ENCODE measurements at places on chromosomes 11 and 22.
A peak's percentile ranks its signal among the peaks of the same experiment; 100 is the strongest.

- no peak for DNase-seq
These were observed 28.6 kb downstream of the RIBC2 start for GRCh38 chr22:45442116-45442515.

DNA sequence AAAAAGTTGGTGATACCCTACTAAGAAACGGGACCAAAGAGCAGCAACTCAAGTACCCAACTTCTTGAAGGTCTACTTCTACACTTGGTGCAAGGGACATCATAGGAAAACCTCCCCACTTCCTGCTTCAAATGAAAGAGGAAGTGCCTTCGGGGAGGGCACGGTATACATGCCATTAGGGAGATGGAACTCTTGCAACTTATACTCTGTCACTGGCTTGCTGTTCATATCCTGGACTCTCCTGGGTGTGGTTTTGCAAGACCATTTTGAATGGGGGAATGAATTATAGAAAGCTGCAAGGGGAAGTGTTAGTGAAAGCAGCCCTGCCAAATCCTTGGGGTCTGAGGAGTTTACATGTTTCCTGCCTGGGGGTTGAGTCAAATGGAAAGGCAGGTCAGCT is 41.9 kb downstream of the CSNK2A3 start:
- DNase-seq = no peak

- DNase-seq = no peak
These were observed 20.5 kb upstream of the AMOTL1 start for GRCh38 chr11:94747601-94748041.

GRCh38 chr22:29394931-29395581 is 6.7 kb upstream of the AP1B1 start:
- peak; percentile 75 for DNase-seq

GRCh38 chr11:33234397-33235190 is 22.6 kb upstream of the HIPK3 start:
- DNase-seq = no peak

DNA sequence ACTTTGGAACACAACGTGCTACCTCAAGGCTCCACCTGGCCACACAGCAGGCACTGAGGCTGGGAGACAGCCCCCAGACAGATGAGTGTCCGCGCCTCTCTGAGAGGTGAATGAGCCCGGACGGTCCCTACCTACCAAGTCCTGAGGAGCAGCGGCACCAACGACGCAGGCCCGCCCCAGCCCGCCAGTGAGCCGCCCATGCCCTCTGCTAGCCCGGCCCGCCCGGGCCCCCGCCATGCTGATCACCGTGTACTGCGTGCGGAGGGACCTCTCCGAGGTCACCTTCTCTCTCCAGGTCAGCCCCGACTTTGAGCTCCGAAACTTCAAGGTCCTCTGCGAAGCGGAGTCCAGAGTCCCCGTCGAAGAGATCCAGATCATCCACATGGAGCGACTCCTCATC is at the start of gene DDI1:
DDI1 (plus strand) TSS at position 53 of the 400 bp plus-strand sequence; CDS start at position 236, 183 bp downstream.
- no peak for DNase-seq

DNA sequence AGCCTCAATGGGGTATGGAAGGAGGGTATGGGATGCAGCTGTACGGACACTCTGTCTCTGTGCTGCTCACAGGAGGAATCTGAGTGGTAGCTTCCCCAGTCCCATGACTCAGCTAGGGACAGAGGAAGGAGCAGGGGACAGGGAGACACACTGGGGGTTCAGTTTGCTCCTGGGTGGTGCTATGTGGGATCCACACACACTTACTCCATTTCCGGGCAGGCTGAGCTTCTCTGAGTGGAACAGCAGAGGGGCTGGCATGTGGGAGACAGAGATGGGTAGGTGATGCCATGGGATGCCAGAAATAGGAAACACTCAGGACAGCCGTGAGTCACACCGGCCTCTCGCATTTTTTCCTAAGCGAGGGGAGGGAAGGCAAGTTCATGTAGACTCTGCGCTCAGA is 59.2 kb upstream of the KIRREL3 start:
- no peak for DNase-seq

GRCh38 chr22:29742326-29742725 is 22.5 kb downstream of the CABP7 start:
- no peak for DNase-seq

DNA sequence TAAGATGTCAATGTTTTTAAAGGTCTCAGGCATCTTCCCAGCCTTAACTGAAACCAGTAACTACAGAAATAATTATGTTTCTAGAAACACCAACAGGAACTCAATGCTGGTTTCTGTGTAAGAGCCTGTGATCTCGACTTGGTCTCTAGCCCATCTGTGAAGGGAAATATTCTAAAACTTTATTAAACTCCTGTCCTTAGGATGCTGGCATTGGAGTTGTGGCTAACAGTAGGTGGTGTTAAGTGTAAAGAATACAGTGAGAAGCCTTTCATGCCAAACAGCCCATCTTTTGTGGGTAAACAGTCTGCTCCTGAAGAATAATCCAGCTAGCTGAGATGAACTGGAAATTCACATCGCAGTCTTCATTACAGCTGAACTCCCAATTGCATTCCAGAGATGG is 133.2 kb downstream of the ADAMTS15 start:
- DNase-seq = no peak

DNA sequence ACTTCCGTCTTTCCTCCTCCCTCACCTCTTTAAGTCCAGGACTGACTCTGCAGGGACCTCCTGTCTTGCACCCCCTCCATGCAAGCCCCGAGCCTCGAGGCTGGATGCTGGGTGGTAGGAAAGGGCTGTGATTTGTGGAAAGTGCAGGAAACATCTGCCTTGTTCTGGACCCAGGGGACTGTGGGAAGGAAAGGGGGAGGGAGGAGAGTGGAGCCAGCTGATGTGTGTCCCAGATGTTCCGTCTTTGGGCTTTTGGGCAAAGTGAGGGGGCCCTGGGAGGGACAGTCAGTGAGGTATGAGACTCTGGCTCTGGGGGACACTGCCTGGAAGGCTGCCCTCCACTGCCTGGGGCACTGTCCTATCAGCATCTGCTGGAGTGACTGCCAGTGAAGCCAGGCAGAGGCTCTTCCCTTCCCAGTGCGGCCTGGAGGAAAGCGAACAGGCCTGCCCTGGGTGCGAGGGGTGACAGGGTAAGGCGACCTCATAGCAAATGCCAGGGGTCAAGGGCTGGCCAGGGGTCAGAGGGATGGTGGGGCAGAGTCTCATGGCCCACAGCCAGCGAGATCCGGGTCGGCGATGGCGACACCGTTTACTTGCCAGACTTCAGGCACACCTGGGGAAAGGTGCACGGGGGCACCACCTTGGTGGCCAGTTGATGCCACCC is 1.7 kb downstream of the MRGPRD start:
- DNase-seq = no peak

DNA sequence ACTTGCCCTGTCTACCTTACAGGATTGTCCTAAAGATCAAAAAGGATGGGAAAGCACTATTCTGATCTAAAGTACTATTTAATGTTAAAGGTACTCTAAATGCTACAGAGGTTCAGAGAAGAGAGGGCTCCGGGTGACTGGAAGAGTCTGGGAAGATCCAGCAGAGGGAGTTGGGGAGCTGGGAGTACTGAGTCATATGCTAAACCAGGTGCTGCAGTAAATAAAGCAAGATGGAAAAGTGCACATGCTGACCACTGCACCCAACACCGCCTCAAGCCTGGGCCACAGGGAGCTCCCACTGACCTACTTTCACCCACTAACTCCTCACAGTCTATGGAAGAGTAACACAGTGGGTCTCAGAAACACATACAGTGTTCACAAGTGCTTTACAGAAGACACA is 49.3 kb downstream of the WT1 start:
- peak; percentile 21 for DNase-seq

GRCh38 chr11:45146072-45147016 is at the start of gene PRDM11:
PRDM11 (plus strand) TSS chr11:45146639; CDS start chr11:45181767, 35,128 bp downstream.
- peak; percentile 65 for DNase-seq

- DNase-seq = peak; percentile 38
These were observed at the start of gene RAB38 for GRCh38 chr11:88174709-88175568. RAB38 (minus strand) TSS chr11:88175443; CDS start chr11:88175384, 59 bp downstream.

GRCh38 chr11:47955061-47955755 is 25.2 kb upstream of the PTPRJ start:
- DNase-seq = no peak

DNA sequence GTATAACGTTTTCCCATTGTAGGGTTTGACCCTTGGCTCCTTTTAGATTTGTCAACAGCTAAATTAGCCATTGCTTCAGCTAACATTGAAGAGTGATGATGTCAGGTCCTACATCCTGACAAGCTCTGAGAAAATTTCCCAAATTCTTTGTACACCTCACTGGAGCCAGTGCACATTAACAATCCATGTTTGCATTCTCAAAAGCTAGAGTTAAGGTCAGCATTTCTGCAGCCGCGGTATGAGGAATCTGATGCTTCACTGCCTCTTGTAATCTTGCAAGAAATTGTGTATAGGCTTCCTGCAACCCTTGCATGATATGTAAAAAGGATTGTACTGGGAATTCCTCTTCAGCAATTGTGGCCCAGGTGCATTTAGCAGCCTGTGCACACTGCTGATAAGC is 33.1 kb upstream of the NCAM1 start:
- no peak for DNase-seq

DNA sequence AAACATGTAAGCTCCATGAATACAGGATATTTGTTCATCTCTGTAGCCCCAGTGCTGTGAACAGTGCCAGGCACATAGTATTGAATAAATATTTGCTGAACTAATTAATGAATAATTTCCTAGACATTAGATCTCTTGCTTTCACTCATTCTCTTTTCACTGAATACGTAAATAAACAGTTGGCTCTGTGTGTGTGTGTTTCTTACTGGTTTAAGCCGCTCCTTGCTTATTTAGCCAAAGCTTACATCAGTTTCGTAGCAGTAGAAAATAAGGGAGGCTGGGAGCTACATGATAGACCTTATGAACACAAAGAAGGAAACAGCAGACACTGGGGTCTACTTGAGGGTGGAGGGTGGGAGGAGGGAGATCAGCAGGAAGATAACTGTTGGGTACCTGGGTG is 17.2 kb downstream of the KREMEN1 start:
- no peak for DNase-seq

GRCh38 chr11:15941206-15941770 is 415.1 kb downstream of the SOX6 start:
- DNase-seq = peak; percentile 65

All from H1 (cell line).